ENCODE measurements at places on chromosomes 4 and X.
A peak's percentile ranks its signal among the peaks of the same experiment; 100 is the strongest.

GRCh38 chr4:48432017-48432416 lies 51.1 kb upstream of the SLC10A4 start:
- DNase-seq: no peak

GRCh38 chr4:54333657-54334056 lies 104.6 kb downstream of the PDGFRA start:
- DNase-seq: no peak

DNA sequence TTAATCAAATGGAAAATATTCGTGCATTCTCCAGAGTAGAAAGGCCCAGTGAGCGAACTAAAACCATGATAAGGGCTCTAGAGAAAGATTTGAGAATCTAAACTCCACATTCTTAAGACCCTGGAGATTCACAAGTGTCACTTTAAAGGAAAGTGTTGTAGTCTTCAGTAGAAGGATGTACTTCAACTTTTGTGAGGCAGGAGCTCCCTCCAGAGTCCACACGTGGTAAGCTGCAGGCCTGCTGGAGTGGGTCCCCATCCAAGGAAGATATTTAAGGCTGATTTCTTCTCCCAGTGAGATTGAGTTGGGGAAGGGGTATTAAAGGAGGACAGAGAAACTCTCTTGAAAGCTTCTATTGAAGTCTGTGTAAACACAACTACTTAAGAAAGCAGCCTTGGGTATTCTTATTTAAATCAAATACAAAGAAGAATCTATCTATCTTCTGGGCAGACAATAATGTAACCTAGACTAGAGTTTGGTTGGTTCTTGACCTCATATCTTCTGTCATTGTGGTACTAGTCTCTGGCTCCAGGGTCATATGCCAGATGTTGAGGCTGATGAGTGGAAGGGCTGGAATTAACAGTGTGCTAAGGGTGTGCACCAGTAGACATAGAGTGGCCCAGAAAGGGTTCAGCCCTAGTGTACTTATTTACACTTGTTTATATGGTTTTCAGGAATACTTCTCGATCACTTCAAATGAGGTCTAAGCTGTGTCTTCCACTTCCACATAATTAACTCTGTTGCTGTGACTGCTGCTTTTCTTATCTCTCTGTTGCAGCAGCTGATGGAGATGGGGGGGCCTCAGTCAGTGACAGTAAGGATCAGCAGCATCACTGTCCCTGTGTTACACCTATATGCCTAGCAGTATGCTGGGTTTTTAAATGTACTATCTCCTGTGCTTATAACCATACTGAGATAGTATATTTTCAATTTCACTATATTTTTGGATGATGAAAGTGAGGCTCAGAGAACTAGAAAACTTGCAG lies 76.1 kb downstream of the HMGB2 start:
- peak; percentile 63 for DNase-seq

DNA sequence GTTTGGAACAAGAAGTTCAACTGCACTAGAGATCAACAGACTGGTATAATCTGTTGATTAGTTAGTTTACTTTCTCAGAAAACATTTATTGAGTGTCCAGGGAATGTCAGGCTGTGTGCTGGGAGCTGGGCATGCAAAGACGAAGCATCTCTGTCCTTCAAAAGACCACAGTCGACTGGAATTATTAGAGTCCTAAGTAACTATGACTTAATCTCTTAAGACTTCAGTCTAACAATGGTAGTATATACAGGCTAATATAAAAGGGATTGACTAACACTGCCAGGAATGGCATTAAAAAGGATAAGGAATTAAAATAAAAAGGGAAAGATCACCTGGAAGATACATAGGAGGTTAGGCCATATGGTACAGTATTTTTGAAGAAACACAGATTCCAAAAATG lies 128.7 kb downstream of the WDFY3 start:
- no peak for DNase-seq

DNA sequence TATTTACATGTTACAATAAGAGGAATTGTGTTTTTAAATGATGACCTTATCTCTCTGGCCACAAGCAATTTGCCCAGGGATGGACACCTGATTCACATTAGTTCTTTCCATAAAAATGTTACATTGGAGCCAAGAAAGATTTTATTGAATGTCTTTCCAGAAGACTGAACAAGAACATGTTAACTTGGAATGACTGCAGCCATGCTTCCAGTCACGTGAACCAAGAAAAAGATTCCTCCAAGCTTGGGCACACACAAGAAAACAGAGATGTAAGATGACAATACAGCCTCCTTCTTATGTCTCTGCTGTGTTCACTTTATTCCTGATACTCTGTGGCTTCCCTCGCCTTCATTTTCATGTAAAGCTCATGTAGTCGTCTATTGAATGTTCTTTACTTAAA lies 737.6 kb downstream of the TRIML1 start:
- DNase-seq: no peak

GRCh38 chrX:118049713-118050112 lies 66.9 kb downstream of the KLHL13 start:
- no peak for DNase-seq

GRCh38 chr4:1638272-1638598 lies 45.9 kb downstream of the FAM53A start:
- no peak for DNase-seq

GRCh38 chr4:78880874-78881492 lies 58.3 kb downstream of the PAQR3 start:
- DNase-seq: no peak

- no peak for DNase-seq
Measured at GRCh38 chr4:168503652-168504362, 7.0 kb downstream of the PALLD start.

DNA sequence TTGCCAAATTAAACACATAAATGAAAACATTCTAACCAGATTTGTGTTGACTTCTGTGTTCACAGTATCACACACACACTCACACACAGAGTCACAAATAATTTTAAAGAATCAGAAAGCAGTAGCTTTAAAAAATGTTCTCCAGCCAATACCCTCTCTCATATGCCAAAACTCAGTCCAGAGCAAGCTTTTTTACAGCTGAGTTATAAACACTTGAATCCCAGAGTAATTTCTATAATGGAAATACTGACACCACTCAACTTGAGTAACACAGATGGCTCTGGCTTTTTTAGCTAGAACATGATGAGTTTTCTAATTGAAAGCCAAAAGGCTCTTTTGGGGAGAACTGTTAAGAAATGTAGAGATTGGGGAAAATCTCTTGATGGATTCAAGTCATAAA lies 100.8 kb downstream of the DOCK11 start:
- no peak for DNase-seq

- DNase-seq: peak; percentile 22
Measured at GRCh38 chr4:1410491-1411325, 4.5 kb upstream of the NKX1-1 start.

DNA sequence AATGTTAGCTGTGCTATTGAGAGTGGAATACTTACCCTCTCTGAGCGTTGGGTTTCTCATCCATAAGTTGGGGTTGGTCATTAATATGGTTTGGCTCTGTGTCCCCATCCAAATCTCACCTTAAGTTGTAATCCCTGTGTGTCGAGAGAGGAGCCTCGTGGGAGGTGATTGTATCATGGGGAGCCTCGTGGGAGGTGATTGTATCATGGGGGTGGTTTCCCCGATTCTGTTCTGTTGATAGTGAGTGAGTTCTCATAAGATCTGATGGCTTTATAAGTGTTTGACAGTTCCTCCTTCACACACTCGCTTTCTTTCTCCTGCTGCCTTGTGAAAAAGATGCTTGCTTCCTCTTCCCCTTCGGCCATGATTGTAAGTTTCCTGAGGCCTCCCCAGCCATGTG lies 391.1 kb downstream of the FAM133A start:
- DNase-seq: no peak

- no peak for DNase-seq
Measured at GRCh38 chr4:169226565-169226964, 44.2 kb downstream of the SH3RF1 start.

Data from Calu3 (cell line).